ENCODE measurements at places on chromosomes 3 and 15. TPM values are rescaled to one million over a fixed set of nuclear protein-coding genes. Genes with fewer than 3 reads are reported as not detected.
A peak's percentile ranks its signal among the peaks of the same experiment; 100 is the strongest.

DNA sequence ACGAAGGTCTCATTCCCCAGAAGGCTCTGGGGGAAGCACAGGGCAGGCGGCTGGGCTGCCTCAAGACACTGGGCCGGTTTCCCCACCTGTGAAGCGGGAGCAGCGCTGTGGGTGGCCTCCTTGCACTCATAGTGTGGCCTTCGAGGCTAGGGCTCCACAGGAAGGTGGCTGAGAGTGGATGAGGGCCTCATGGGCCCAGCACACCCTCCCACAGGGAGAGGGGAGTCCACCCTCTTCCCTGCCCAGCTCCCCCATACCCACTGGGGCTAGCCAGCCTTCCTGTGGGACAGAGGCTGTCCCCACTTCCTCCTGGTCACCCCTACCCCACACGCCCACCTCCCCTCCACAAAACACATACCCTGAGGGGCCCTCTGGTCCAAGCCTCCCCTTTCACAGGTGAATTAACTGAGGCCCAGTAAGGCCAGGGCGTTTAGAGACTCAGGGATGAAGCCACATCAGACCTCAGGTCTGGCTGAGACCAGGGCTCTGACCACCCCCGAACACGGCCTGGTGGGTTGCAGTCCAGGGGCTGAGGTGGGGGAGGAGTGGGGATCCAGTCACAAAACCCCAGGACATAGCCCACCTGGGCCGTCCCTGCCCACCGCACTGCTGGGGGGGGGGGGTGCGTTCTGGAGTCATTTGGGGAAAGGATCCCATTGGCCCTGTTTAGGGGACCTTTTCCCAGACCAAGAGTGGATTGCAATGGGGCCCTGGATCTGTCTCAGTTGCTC, 1.1 kb downstream of the ANPEP start:
- no peak for DNase-seq
- H3K27ac ChIP-seq: no peak overlapping the region
- no peak overlapping the region for H3K4me3 ChIP-seq

DNA sequence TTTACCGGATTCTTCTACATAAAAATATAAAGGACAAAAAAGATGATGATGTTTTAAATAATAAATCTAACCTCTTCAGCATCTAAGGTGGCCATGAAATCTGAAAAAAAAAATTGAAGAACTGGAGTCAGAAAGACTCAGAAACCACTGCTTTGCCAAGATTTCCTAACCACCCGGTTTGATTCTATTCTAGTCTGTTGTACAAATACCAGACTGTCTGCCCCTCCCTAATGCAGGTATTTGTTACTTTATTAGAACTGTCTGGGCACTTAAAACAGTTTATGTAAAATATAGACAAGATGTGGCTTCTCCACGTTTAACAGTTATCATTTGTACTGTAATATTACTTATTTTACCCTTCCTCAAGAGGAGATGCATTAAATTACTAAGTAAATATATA, 48.8 kb downstream of the UACA start:
- DNase-seq: no peak
- no peaks in the 10 kb centered on the region for H3K4me1 ChIP-seq
- H3K27me3 ChIP-seq: 0 out of 2 replicates have a peak, but pooled peaks cover 3% of the 10 kb centered on the region
- no peaks in the 10 kb centered on the region for H3K36me3 ChIP-seq
- no peak overlapping the region for H3K4me3 ChIP-seq

The IQCF5 gene
- total RNA-seq: not detected

DNA sequence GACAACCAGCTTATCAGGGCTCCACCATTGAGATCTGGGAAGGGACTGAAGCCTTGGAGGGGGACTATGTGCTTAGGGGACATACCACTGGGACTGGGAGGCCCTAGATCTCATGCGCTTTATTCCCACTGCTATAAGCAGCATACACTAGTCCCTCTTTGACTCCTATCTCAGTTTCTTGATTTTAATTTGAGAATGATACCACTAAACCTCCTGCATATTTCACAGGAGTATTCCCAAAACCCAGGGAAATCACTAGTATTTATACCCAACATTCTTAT, 29.2 kb downstream of the SLC24A1 start:
- H3K27ac ChIP-seq: no peak overlapping the region
- peaks cover 29% of the 10 kb centered on the region for H3K36me3 ChIP-seq
- no peaks in the 10 kb centered on the region for H3K4me1 ChIP-seq
- H3K4me3 ChIP-seq: no peak overlapping the region
- no peaks in the 10 kb centered on the region for H3K27me3 ChIP-seq

The GCNT3 gene
- not detected for total RNA-seq

The TGM5 gene
- not detected for total RNA-seq

The EIF1B gene
- 26.6 TPM for total RNA-seq

DNA sequence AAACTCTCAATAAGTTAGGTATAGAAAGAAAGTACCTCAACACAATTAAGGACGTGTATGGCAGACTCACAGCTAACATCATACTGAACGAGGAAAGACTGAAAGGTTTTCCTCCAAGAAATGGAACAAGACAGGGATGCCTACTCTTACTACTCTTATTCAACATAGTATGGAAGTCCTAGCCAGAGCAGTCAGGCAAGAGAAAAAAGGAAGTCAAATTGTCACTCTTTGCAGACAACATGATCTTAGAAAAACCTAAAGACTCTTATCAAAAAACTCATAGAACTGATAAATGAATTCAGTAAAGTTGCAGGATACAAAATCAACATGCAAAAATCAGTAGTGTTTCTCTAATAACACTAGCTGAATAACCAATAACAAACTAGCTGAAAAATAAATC, 96.0 kb downstream of the C3orf70 start:
- no peaks in the 10 kb centered on the region for H3K27me3 ChIP-seq
- H3K4me3 ChIP-seq: no peak overlapping the region
- H3K36me3 ChIP-seq: peaks cover 32% of the 10 kb centered on the region
- DNase-seq: no peak

DNA sequence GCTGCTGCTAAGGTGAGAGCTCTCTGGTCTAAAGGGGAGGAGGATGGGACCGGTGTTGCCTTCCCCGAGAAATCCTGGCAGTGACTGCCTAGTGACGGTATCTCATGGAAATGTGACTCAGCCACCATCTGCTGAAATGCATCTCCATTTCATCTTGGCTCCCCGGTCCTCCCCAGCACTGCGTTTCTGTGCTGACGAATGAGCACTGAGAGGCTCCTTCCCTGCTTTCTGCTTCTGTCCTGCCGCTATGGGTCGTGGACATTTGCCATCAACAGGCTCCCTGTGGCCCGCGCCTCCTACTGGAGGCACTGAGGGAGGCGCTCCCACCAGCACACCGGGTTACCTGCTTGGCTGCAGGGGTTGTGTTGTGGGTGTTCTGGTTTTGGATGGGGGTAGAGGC, 13.5 kb upstream of the SEC13 start:
- no peaks in the 10 kb centered on the region for H3K27me3 ChIP-seq
- H3K36me3 ChIP-seq: no peaks in the 10 kb centered on the region
- no peak overlapping the region for H3K4me3 ChIP-seq
- peak; percentile 54 for DNase-seq
- H3K27ac ChIP-seq: no peak overlapping the region

The KIF7 gene
- total RNA-seq: not detected

DNA sequence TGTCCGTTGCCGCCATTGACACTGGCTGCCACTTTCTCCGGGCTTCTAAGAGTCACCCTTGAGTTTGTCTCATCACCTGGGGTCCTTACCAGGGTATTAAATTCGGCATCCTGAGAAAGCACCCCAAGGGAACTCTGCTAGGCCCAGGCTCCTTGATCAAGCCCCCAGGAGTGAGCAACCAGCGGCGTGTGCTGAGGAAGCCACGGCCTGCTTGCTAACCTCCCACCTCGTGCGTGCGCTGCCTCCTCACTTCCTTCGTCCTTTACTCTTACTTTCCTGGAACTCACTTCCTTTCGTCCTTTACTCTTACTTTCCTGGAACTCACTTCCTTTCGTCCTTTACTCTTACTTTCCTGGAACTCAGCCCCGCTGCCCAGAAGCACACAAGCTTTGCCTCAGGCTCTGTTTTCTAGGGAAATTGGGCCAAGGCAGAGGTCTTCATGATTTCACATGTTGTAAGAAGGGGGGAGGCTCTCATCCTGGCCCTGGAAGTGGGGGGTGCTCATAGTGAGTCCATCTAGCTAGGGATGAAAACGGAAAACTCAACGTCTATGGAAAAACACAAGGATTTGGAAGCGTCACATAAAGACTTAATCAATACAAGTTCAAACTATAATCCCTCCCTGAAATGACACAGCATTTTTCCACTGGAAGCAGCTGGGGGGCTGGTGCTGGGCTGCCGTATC, 36.7 kb upstream of the BDH1 start:
- no peaks in the 10 kb centered on the region for H3K36me3 ChIP-seq
- DNase-seq: no peak
- no peak overlapping the region for H3K4me3 ChIP-seq
- no peak overlapping the region for H3K27ac ChIP-seq
- no peaks in the 10 kb centered on the region for H3K27me3 ChIP-seq

DNA sequence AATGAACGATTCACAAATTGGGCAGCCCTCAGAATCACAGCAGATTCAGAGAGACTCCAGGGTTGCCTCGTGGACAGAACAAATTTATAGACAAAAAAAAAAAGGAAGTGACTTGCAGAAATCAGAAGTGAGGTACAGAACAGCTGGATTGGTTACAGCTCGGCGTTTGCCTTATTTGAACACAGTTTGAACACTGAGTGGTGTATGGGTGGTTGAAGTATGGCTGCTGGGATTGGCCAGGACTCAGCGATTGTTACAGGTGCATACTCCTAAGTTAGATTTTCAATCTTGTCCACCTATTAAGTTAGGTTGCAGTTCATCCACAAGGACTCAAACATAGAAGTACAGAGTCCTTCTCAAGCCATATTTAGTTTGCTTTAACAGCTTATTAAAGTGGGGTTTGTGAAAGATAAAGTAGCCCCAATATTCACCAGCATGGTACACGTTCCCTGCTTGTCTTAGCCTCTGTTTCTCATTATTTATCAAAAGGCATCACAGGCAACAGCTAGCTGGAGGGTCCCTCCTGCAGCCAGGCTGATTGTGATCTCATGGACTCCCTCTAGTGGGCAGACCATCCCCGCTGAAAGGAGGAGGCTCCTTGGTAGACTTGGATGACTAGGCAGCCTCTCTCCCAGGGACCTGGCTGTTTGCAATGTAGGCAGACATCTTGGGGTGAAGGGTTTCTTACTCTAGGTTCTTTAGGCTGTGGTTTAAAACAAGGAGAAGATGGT, 17.6 kb upstream of the ALDH1L1 start:
- H3K27ac ChIP-seq: no peak overlapping the region
- H3K27me3 ChIP-seq: no peaks in the 10 kb centered on the region
- no peak overlapping the region for H3K4me3 ChIP-seq
- no peaks in the 10 kb centered on the region for H3K36me3 ChIP-seq
- DNase-seq: peak; percentile 86

The USP4 gene
- 31.7 TPM for total RNA-seq

DNA sequence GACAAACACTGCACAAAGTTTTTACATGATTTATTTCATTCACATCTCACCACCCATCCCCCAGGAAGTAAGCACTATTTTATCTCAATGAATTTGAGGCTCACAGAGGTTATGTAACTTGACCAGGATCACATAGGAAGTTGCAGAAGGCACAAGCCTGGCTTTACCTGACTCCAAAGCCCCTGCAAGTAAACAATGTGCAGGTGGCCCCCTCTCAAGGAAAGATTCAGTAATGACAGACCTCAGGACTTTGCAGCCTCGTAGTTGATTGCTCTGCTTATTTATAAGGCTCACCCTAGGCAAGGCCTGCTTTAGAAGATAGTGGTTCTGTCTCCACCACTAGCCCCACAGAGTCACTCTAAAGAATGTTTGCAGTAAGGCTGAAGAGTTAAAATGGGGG, 79.8 kb upstream of the MDFIC2 start:
- no peaks in the 10 kb centered on the region for H3K36me3 ChIP-seq
- no peak overlapping the region for H3K27ac ChIP-seq
- no peak overlapping the region for H3K4me3 ChIP-seq
- H3K4me1 ChIP-seq: no peaks in the 10 kb centered on the region
- peaks cover 2% of the 10 kb centered on the region for H3K27me3 ChIP-seq
- no peak for DNase-seq

The MYO5A gene
- 34.8 TPM for total RNA-seq

DNA sequence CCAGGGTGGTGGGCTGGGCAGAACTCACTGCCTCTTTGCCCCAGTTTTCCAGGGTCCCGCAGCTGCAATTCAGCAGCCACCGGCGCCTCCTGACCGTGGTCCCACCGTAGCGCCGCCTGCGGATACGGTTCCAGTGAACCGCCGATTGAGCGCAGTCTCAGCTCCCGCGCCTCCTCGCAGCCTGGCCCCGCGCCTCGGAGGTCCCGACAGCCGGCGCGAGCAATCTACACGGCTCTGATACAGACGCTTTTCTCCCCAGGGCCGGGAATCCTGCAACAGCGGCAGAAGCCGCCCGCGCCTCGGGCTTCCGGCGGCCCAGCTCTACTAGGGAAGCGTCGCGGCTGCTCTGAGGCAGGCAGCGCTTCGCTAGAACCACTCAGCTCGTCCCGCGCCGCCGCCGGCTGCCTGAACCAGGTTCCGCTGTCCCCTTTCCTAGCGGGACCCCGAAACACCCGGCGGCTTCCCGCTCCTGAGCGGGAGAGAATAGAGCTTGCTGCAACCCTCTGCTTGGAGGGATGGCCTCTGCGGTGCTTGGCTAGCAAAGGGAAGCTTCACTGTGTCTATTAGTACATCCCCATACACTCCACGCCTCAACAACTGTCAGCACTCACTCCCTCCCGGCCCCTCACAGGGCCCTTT, 3.1 kb downstream of the FOXL2NB start:
- no peak for DNase-seq
- no peak overlapping the region for H3K4me3 ChIP-seq
- H3K4me1 ChIP-seq: no peaks in the 10 kb centered on the region
- H3K27ac ChIP-seq: no peak overlapping the region

DNA sequence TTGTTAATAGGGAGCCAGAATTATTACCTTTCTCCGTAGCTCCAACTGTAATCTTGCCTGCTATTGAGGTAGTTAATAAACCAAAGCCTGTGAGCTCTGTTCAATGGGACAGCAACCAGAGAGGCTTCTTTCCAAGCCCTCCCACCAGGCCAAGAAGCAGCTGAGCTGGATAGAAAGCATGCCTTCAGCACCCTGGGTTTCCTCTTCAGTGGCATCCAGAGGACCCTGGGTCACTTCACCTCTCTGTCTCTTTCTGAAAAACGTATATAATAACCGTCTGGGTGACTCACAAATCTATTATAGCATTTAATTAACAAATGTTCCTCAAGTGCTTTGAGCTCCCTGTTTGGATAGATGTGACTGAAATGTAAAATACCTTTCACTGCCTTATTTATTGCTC, 420.0 kb downstream of the LPP start:
- H3K36me3 ChIP-seq: no peaks in the 10 kb centered on the region
- H3K27me3 ChIP-seq: no peaks in the 10 kb centered on the region
- DNase-seq: peak; percentile 57

DNA sequence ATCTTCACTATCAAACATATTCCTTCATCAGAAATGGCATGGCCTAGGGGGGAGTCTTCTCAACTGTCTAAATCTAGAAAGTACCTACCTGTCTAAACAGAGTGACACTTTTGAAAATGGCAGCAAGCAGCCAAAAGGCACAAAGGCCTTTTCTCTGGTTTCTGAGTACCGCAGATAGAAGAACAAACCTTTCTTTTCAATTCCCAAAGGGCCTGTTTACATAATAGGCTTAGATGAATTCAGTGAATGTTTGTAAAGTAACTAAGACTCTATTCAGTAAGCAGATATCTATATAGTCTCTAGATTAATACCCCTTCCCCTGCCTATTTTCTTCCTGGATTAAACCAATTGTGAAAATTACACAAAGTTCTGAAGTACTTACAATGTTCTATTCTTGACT, 7.1 kb downstream of the MYEF2 start:
- H3K27me3 ChIP-seq: no peaks in the 10 kb centered on the region
- H3K36me3 ChIP-seq: peaks cover 22% of the 10 kb centered on the region
- DNase-seq: peak; percentile 38
- H3K4me3 ChIP-seq: no peak overlapping the region
- H3K27ac ChIP-seq: no peak overlapping the region

The ITGB5 gene
- 0.86 TPM for total RNA-seq
